Common myeloid progenitor, CD34-positive (primary cell): ENCODE measurements at places on chromosomes 7 and 10.
A peak's percentile ranks its signal among the peaks of the same experiment; 100 is the strongest.

- no peak for DNase-seq
These were observed 175.8 kb downstream of the SH2D4B start for GRCh38 chr10:80713398-80713928.

GRCh38 chr10:72186258-72186981 lies 29.4 kb upstream of the ANAPC16 start:
- peak; percentile 33 for DNase-seq

GRCh38 chr10:110006358-110007160 lies 1.2 kb upstream of the ADD3 start:
- DNase-seq = peak; percentile 24

DNA sequence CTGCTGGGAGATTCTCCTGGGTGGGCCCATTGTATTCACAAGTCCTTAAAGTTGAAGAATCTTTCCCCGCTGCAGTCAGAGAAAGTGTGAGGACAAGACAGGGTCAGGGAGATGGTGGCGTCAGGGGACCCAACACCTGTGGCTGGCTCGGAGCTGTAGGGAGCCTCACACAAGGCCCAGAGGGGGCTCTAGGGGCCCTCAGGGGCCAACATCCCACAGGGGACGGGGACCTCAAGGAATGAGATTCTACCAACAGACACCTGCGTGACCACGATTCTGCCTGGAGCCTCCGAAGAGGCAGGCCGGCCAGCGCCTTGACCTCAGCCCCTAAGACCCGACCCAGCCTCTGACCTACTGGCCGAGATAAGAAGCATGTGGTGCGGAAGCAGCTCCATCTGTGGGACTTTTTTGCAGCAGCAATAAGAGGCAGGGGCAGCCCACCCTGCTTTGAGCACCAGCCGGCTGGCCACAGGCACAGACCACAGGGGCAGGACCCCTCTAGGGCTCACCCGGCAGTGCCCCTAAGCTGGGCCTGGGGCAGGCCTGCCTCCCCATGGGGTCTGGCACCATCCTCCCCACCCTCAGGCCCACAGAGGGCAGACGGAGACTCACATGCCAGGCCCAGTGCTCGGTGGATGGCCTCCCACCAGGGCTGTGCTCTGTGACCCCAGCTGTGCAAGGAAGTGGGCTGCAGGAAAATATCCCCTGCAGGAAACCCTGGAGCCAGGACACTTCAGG lies 13.2 kb downstream of the RASGEF1A start:
- DNase-seq = no peak

DNA sequence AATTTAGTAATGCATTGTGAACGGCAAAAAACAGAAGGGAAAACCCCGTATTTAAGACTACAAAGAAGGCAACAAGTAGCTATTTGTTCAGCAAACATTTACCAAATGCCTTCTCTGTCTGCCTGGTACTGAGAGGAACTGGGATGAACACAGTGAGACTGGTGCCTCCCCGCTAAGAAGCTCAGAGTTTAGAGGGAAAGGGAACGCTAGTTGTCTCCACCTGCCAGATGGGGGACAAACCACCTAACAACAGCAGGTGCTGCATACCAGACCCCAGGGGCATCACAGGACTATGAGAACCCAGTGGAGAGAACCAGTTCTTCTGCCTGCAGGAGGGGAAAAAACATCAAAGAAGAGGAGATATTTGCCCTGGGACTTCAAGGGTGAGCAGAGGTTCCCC lies 147.1 kb downstream of the SLC25A13 start:
- no peak for DNase-seq

DNA sequence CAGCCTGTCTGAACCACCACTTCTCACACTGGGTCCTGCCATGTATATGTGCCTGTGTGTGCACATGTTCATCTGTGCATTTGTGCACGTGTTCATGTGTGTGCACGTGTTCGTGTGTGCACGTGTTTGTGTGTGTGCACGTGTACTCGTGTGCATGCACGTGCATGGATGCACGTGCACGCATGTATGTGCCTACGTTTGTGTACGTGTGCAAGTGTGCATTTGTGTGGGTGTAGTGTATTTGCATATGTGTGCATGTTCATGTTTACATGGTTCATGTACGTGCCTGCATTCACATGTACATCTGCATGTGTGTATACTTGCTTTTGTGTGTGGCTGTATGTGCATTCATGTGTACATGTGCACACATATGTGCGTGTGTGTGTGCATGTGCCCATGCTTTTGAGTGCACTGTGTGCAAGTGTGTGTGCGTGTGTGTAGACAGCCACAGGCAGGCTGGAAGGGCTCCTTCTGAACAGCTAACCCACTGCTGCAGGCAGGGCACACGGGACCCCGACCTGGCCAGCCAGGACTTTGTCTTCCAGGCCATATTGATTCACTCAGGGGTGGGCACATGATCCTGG lies 28.2 kb downstream of the SLC29A4 start:
- DNase-seq = no peak

DNA sequence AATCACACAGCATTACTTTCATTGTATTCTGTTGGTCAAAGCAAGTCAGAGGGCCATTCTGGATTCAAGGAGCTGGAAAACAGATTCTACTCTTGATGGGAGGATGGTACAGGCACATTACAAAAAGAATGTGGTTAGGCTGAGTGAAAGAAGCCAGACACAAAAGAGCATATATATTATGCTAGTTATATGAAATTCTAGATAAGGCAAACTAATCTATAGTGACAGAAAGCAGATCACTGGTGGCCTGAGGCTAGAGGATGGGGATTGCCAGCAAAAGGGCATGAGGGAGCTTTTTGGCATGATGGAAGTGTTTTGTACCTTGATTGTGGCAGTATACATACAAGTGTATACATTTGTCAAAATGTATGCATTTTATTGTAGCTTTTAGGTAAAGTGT lies 96.8 kb downstream of the SPAG6 start:
- DNase-seq = no peak

GRCh38 chr10:70730955-70731354 lies 54.2 kb downstream of the TBATA start:
- no peak for DNase-seq

- DNase-seq = no peak
These were observed 67.8 kb downstream of the FRMPD2 start for GRCh38 chr10:48206482-48207250.

- DNase-seq = peak; percentile 92
These were observed 79.0 kb upstream of the PLXNA4 start for GRCh38 chr7:132655131-132655727.

DNA sequence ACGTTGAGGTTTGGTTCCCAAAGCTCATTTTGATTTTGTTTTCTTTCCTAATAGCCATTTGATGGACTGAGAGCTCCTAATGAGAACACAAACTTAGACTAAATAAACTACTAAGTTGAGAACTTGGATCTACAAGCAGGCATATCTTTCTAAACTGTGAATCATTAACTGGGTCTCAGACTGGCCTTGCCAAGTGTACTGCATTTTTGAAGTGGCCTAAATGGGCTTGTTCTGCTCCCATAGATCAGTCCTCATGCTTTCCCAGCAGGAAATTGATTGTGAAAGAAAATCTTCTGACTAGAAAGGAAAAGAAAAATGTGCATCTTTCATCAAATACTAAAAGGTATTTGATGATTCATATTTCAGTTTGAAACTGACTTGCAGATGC lies 46.7 kb upstream of the RBM33 start:
- no peak for DNase-seq

- DNase-seq = no peak
These were observed 88.5 kb downstream of the PPP1R17 start for GRCh38 chr7:31775556-31775955.

- no peak for DNase-seq
These were observed 162.6 kb upstream of the AKR1E2 start for GRCh38 chr10:4663162-4663992.

DNA sequence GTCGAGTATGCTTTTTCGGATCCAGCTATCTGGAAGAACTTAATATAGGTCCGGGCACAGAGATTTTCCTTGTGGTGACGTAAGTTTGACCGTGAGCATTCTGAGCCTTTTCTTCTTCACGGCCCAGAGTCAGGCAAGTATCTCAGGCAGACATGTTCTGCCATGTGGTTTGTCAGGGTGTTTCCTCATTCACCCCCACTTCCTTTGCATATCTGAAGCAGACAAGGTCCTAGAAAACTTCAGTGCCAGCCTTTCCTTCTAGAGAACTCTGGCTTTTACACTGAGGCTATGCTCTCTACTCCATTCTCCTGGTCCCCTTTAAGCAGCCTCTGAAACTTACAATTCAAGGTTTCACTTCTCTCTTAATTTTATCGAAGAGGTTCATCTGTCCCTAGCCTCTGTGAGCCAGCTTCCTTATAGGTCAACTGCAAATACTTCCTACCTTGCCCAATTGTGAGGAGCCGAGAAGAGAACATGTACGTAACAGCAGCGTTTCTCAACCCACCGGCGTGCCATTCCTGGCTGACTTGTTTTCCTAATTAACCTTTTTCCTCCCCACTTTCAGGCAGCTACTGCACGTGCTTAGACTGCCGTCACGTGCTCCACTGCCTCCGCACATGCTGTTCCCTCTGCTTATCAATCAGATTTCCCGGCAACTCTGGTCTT lies 47.3 kb downstream of the CDCA7L start:
- peak; percentile 72 for DNase-seq

DNA sequence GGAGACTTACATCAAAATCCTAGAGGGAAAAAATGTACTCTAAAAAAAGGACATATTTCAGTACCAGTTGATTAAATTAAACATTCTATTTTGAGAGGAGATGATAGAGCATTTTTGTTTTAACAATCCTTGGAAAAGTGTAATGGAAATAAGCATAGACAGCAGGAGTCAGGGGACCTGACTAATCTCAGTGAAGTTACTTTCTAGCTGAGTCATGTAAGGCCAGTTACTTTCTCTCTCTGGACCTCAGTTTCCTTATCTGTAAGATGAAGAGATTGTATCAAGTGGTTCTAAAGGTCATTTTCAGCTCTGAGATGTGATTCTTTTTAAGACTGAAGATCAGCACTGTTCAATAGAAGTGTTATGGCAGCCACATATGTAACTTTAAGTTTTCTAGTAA lies 44.1 kb downstream of the VTI1A start:
- DNase-seq = no peak

DNA sequence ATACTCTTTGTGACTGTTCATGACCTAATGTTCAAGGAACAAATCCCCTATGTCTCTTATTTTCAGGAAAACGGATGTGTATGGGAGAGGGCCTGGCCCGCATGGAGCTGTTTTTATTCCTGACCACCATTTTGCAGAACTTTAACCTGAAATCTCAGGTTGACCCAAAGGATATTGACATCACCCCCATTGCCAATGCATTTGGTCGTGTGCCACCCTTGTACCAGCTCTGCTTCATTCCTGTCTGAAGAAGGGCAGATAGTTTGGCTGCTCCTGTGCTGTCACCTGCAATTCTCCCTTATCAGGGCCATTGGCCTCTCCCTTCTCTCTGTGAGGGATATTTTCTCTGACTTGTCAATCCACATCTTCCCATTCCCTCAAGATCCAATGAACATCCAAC lies 27.3 kb upstream of the CYP2C19 start:
- no peak for DNase-seq

GRCh38 chr10:118216571-118217170 lies 125.5 kb downstream of the FAM204A start:
- DNase-seq = no peak

DNA sequence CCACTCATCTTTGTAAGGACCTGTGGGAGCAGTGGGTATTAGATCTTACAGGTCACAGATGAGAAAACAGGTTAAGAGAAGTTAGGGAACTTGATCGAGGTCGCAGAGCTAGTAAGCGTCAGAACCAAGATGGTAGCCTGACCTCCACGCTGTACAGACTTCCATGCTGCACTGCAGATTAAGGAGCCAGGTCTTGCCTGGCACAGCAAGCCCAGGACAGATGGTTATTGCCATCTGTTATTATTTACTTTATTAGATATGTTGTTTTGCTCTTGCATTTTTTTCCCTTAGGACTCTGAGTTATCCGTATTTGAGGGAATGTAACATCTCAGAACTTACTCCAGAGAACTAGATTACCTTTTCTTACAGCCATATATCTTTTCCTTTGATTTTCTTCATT lies 147.2 kb downstream of the NSUN6 start:
- DNase-seq = no peak

DNA sequence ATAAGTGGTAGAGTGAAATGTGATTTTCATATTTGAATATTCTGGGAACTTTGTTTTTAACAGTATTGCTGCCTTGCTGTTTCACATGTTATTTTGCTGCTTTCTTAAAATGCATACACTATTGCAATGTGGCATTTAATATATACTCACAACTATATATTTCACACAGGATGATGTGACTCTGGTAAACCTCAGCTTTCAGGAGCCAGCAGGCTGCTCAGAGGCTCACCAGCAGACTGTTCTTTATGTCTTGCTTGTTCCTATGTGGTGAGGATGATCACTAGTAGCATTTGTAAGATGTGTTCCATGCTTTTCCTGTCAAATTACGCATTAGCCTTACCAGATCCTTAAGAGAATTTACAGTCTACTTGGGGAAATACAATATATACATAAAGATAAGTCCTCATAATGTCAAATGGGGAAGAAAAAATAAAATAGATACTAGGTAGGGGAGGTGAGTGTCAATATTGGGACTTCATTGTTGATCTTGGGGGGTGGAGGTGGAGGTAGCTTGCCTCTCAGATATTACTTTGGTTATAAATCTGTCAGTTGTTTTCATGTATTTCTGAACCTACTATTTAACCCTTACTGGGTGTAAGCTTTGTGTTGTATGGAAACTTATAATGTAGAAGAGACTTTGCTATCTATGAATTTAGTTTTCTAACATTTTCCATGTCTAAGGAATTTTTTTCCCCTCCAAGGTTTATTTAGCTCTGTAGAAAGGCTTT lies 8.4 kb downstream of the GNAI1 start:
- DNase-seq = no peak

- DNase-seq = no peak
These were observed 13.1 kb downstream of the DDC start for GRCh38 chr7:50552139-50552538.

DNA sequence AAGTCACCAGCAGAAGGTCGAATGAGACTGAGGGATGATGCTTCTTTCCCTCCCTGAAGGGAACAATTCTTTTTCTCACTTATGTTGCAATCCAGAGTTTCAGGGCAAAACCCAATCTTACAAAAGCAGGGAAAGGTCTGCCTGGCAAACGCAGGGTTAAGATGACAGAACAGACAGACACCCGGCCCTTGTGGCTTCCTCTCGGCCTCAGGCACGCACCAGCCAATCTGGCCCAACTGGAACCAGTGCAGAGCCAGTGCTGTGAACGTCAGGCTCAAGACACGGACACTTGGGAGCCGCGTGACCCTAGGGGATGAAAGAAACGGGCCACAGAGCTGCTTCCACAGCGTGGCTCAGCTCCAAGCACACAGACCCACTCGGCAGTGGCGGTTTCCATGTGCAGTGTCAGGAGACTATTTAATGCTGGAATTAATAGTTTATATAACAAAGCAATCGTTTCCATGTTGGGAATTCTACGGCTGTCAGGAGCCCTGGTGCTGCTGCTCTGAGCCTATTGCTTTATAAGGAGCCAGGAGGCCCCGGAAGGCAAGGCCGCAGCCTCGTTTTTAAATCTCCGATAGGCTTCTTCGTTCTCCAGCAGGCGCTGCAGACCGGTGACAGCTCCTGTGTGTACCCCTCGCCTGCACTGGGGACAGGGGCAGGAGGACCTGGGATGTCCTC lies 198.4 kb downstream of the DIP2C start:
- DNase-seq = no peak

GRCh38 chr7:94417306-94417705 lies 22.6 kb downstream of the COL1A2 start:
- DNase-seq = no peak

- no peak for DNase-seq
These were observed 13.0 kb downstream of the NOBOX start for GRCh38 chr7:144390481-144390880.

- no peak for DNase-seq
These were observed 13.3 kb upstream of the ZNF273 start for GRCh38 chr7:64889686-64890162.
